Hepatocyte (in vitro differentiated cells): ENCODE measurements at places on chromosomes 5 and 9.

GRCh38 chr5:64506567-64507263 is 900 bp downstream of the RGS7BP start:
- H3K4me3 ChIP-seq = peak overlapping the region; percentile 69
- H3K27ac ChIP-seq = no peak overlapping the region
- peaks cover 54% of the 10 kb centered on the region for H3K27me3 ChIP-seq

GRCh38 chr9:33346564-33346963 is 55.8 kb downstream of the AQP7 start:
- H3K27ac ChIP-seq = no peak overlapping the region
- H3K27me3 ChIP-seq = no peaks in the 10 kb centered on the region
- no peaks in the 10 kb centered on the region for H3K36me3 ChIP-seq
- DNase-seq = no peak
- H3K4me3 ChIP-seq = no peak overlapping the region

DNA sequence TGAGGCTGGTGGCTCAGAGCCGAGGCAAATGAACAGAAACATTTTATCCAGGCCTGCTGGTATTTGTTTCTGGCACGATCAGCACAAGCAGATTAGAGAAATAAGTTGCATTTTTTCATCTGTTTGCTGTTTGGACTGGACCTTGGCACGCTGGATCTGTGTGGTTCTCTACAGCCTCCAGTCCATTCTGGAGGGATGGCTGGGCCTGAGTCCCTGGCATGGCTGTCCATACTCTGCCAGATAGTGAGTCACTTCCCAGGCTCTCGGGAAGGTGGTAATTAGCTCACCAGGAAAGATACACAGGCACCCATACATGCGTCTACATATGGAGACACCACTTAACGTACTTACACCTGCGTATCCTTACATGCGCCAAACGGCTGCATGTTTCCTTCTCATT is 78.6 kb downstream of the SPRY4 start:
- no peaks in the 10 kb centered on the region for H3K27me3 ChIP-seq
- no peak overlapping the region for H3K4me3 ChIP-seq
- H3K36me3 ChIP-seq = no peaks in the 10 kb centered on the region
- H3K4me1 ChIP-seq = peaks cover 7% of the 10 kb centered on the region
- H3K27ac ChIP-seq = peak overlapping the region; percentile 61
- no peak for DNase-seq

DNA sequence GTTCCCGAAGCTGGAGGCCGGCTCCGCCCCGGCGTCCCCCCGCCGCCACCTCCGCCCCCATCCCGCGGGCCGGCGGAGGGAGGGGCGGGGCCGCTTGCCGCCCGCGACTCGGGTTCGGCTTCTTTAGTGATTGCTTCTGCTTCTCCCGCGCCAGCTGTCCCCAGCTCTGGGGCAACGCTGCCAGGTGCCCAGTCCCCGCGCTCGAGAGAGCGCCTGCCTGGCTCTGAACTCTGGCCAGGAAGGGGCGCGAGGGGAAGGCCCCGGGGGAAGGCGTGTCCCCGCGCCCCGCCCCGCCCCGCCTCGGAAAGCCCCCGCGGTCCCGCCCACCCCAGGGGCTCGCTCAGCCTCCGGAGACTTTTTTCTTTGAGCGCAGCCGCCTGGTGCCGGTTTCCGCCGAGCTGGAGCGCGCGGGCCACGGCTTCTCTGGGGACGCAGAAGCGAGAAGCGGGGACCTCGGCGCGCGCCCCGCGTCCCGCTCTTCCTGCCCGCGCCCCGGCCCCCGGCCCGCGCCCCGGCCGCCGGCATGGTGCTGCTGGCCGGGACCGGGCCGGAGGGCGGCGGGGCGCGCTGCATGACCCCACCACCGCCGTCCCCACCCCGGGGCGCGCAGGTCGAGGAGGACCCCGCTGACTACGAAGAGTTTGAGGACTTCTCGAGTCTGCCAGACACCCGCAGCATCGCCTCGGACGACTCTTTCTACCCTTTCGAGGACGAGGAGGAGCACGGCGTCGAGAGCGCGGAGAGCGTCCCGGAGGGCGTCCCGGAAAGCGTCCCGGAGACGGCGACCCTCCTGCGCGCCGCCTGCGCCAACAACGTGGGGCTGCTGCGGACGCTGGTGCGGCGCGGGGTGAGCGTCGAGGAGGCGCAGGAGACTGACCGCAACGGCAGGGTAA is at the start of gene ANKRD33B:
Gene ANKRD33B (plus strand): TSS at position 126 of the 893 bp plus-strand sequence. CDS start 398 bp downstream, at position 524.
- no peaks in the 10 kb centered on the region for H3K36me3 ChIP-seq
- peaks cover 29% of the 10 kb centered on the region for H3K27me3 ChIP-seq
- H3K27ac ChIP-seq = peak within 1 kb of the TSS; percentile 29

- H3K4me3 ChIP-seq = no peak overlapping the region
- H3K27me3 ChIP-seq = no peaks in the 10 kb centered on the region
- no peaks in the 10 kb centered on the region for H3K4me1 ChIP-seq
- H3K27ac ChIP-seq = no peak overlapping the region
- no peak for DNase-seq
Measured at GRCh38 chr9:128805661-128806060, 12.6 kb upstream of the ENDOG start.

DNA sequence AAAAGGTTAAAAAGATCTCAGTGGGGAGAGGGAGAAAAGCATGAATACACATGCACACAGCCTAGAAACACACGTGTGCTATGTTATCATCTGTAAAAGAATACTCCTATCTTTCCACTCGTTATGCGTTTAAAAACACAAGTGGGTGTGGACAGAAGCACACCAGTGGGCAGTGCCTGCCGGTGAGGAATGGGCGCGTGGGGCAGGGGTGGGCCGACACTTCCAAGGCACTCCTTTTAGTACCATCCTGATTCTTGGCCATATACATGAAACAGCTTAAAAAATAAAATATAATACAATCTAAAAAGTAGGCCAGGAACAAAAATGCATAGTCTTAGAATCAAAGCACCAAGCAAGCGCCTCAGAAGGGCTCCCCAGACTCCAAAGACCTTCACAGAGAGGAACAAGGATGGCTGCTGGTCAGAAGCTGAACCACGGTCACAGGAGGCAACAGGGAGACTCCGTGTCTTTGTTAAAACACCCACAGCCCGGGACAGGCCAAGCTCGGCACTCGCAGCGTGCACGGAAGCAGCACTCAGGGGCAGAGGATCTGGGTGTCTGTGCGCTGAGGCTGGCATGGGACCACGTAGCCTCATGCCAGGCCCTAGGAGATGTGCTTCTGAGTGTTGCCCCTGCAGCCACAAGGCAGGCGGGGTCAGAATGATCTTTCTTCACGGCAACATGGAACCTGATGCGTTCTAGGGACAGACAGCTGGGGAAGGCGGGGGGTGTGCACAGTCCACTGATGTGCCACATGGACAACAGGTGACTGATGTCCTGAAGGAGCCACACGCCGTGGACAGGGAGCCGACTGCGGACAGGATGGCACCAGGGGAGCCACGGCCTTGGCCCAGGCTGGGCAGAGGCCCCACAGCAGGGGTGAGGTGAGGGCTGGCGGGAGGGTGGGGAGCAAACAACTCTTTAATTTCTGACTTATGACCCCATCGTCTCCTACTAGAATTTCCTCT is 15.9 kb downstream of the BRD9 start:
- no peaks in the 10 kb centered on the region for H3K4me1 ChIP-seq
- no peak overlapping the region for H3K4me3 ChIP-seq
- DNase-seq = no peak
- H3K27ac ChIP-seq = no peak overlapping the region
- no peaks in the 10 kb centered on the region for H3K27me3 ChIP-seq
- no peaks in the 10 kb centered on the region for H3K36me3 ChIP-seq

DNA sequence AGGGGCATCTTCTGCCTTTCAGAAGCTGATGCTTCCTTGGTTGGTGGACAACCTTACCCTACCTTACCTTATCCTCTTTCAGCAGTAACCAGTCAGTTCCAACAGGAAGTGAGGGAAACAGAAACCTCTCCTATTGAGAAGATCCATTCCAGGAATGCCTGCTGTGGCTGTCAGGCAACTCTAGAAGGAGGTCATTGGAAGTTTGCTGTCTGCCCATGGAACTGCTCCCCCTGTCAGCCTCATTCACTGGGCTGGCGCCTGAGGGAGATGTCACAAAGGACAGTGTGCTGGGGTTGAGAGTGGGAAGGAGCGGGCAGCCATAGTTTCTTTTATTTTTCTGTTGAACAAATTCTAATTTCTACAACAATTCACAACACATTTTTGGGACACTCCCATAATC is 54.7 kb downstream of the IRX1 start:
- no peak overlapping the region for H3K4me3 ChIP-seq
- H3K36me3 ChIP-seq = no peaks in the 10 kb centered on the region
- no peak for DNase-seq
- no peaks in the 10 kb centered on the region for H3K27me3 ChIP-seq
- H3K27ac ChIP-seq = no peak overlapping the region

DNA sequence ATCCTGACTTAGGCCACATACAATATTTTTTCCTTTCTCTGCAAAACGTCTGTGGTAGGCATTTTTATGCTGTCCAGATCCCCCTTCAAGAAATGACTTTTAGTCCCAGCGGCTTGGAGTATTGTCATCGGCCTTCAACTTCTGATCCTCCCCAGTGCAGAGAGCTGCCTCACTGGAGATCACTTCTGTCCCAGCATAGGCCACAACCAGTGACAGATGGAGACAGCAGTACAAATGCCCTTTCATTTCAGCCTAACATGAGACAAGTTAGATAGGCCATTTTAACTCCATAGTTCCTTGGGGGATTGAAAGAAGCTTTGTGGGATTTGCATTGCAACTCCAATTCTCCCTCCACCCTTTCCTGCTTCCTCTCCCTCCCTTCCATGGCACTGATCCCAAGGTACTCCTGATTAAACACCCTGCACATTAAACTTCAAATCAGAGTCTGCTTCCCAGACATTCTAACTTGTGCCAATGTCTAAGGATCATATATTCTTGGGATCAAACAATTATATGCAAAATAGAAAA is 3.2 kb upstream of the MAMDC2 start:
- H3K27ac ChIP-seq = no peak overlapping the region
- H3K4me3 ChIP-seq = no peak overlapping the region
- no peaks in the 10 kb centered on the region for H3K36me3 ChIP-seq

GRCh38 chr5:146565764-146566367 is 49.9 kb upstream of the GPR151 start:
- H3K4me3 ChIP-seq = no peak overlapping the region
- no peaks in the 10 kb centered on the region for H3K4me1 ChIP-seq
- H3K27ac ChIP-seq = no peak overlapping the region
- DNase-seq = peak; percentile 76
- H3K27me3 ChIP-seq = no peaks in the 10 kb centered on the region

DNA sequence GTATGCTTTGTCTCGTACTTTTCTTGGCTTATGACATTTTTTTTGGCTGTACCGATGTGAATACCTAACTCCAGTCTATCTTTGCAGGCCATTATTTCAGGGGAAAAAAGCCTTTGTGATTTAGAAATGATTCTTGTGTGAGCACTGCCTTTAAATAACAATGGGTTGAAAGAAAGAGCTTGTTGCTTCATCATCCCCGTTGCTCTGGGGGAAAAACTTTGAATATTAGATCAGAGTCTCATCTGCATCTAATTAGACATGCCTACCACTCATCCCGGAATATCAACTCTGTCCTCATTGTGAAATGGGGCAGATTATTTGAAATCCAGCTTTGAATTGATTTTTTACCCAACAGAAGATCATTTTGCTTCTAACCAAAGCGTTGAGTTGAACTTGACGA is 13.5 kb downstream of the CXCL14 start:
- no peak overlapping the region for H3K27ac ChIP-seq
- H3K4me3 ChIP-seq = no peak overlapping the region
- H3K36me3 ChIP-seq = no peaks in the 10 kb centered on the region
- H3K4me1 ChIP-seq = peaks cover 4% of the 10 kb centered on the region
- H3K27me3 ChIP-seq = no peaks in the 10 kb centered on the region
- DNase-seq = no peak

DNA sequence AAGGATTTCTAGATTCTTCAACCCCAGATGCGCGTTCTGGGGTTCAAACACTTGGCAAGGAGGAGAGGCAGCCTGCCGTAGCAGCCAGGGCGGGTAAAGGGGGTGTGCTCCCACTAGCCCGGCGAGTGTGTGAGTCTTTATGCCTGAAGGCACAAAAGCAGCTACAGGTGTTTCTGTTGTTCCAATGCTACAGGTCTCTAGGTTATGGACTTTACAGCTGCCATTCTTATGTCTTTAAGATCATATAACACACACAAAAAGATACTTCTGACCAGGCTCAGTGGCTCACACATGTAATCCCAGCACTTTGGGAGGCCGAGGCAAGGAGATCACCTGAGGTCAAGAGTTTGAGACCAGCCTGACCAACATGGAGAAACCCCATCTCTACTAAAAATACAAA is 133.6 kb upstream of the RETREG1 start:
- H3K4me1 ChIP-seq = no peaks in the 10 kb centered on the region
- H3K27ac ChIP-seq = no peak overlapping the region
- H3K27me3 ChIP-seq = no peaks in the 10 kb centered on the region
- no peak overlapping the region for H3K4me3 ChIP-seq
- H3K36me3 ChIP-seq = no peaks in the 10 kb centered on the region

- H3K4me3 ChIP-seq = no peak overlapping the region
- no peaks in the 10 kb centered on the region for H3K4me1 ChIP-seq
- H3K27me3 ChIP-seq = no peaks in the 10 kb centered on the region
- no peaks in the 10 kb centered on the region for H3K36me3 ChIP-seq
- H3K27ac ChIP-seq = no peak overlapping the region
- DNase-seq = no peak
Measured at GRCh38 chr9:117160254-117160653, 254.6 kb downstream of the ASTN2 start.

GRCh38 chr9:33159777-33160127 is 7.4 kb downstream of the B4GALT1 start:
- no peaks in the 10 kb centered on the region for H3K36me3 ChIP-seq
- DNase-seq = no peak
- H3K27me3 ChIP-seq = no peaks in the 10 kb centered on the region

DNA sequence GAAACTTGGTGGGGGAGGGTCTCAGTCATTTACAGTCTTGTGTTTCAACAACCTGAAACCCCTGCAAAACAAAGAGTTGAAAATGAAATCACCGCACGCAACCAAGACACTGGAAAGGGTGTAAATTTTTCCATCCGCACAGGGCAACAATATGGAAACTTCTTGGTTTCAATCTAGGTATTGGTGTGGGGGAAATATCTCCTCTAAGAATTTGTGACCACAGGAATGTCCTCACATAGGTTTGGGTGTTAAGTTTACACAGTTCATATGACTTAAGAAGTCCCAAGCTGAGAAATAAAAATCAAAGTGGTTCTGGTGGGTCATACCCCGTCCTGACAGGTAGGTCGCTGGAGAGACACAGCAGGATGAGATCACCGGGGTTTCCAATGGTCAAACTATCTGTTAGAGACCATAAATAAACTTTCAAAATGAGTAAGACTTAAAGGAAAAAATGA is 51.9 kb upstream of the PIP5K1B start:
- no peaks in the 10 kb centered on the region for H3K36me3 ChIP-seq
- no peak overlapping the region for H3K27ac ChIP-seq
- H3K4me3 ChIP-seq = no peak overlapping the region

DNA sequence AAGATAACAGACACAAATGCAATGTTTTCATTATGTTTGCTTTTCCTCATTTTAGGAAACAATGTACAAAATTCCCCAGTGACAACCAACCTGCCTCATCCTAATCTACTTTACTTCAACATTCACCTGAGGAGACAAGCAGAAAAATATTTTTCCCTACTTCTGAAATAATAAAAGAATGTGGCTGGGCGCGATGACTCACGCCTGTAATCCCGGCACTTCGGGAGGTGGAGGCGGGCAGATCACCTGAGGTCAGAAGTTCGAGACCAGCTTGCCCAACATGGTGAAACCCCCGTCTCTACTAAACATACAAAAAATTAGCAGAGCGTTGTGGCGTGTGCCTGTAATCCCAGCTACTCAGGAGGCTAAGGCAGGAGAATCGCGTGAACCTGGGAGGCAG is 36.9 kb downstream of the MYO10 start:
- H3K36me3 ChIP-seq = no peaks in the 10 kb centered on the region
- H3K4me3 ChIP-seq = no peak overlapping the region
- H3K27ac ChIP-seq = no peak overlapping the region
- no peak for DNase-seq
